ENCODE measurements at places on chromosomes 13 and 19.

GRCh38 chr13:66405908-66406802, 824.0 kb downstream of the PCDH9 start:
- H3K27me3 ChIP-seq: no peaks in the 10 kb centered on the region
- DNase-seq: no peak
- no peaks in the 10 kb centered on the region for H3K36me3 ChIP-seq
- H3K27ac ChIP-seq: no peak overlapping the region

DNA sequence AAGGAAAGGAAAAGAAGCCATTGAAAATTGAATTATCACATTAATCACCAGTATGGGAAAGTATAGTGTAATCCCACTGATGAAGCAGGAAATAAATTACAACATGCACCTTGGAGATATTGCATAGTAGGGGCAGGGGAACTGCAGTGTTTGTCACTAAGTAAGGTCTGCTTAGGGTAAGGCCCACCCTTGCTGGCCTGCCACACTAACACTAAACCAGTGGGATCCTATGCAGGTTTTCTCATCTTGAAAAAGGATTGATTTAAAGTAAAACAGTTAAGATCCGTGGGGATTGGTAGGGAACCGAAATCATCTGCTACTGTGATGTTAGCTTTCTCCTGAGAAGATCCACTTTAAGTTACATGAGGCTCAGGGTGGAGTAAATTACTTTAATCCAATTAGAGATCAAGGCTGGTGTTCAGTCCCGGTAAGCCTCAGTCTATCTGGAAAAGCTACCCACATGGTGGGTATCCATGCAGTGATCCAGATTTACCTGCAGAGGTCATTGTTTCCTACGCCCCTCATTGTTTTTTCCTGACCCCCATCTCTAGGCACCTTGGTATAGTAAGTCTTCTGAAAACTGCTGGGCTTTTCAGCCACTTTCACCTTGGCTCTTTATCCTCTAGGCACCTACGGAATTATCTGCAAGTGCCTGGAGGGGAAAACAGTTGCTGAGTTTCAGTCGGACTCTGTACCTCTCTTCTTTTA, 1014.9 kb upstream of the ATXN8OS start:
- H3K4me3 ChIP-seq: no peak overlapping the region
- no peaks in the 10 kb centered on the region for H3K36me3 ChIP-seq
- H3K4me1 ChIP-seq: no peaks in the 10 kb centered on the region
- DNase-seq: no peak
- H3K27ac ChIP-seq: no peak overlapping the region
- H3K27me3 ChIP-seq: no peaks in the 10 kb centered on the region

- H3K4me3 ChIP-seq: no peak overlapping the region
- no peaks in the 10 kb centered on the region for H3K36me3 ChIP-seq
- H3K4me1 ChIP-seq: no peaks in the 10 kb centered on the region
- DNase-seq: no peak
Observed at GRCh38 chr19:13128583-13128982, 10.5 kb downstream of the NACC1 start.

- H3K27me3 ChIP-seq: no peaks in the 10 kb centered on the region
- peaks cover 32% of the 10 kb centered on the region for H3K36me3 ChIP-seq
- H3K4me1 ChIP-seq: no peaks in the 10 kb centered on the region
- no peak overlapping the region for H3K4me3 ChIP-seq
- H3K27ac ChIP-seq: no peak overlapping the region
- DNase-seq: no peak
Observed at GRCh38 chr19:53357821-53358581, 7.5 kb upstream of the ZNF525 start.

DNA sequence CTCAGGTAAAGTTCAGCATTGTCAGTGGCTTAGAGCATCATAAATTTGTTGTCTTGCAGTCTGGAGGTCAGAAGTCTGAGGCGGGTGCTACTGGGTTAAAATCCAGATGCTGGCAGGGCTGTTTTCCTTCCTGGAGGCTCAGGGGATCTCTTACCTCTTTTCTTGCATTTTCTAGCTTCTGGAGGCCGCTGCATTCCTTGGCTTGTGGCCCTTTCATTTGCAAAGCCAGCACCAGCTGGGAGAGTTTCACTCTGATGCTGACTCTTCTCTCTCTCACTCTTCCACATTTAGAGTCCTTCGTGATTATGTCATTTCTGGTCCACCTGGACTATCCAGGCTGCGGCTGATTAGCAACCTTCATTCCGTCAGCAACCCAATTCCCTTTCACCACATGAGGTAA, 38.1 kb upstream of the SLC10A2 start:
- H3K4me1 ChIP-seq: no peaks in the 10 kb centered on the region
- H3K4me3 ChIP-seq: no peak overlapping the region
- H3K27me3 ChIP-seq: no peaks in the 10 kb centered on the region
- no peak for DNase-seq
- H3K27ac ChIP-seq: no peak overlapping the region
- no peaks in the 10 kb centered on the region for H3K36me3 ChIP-seq

DNA sequence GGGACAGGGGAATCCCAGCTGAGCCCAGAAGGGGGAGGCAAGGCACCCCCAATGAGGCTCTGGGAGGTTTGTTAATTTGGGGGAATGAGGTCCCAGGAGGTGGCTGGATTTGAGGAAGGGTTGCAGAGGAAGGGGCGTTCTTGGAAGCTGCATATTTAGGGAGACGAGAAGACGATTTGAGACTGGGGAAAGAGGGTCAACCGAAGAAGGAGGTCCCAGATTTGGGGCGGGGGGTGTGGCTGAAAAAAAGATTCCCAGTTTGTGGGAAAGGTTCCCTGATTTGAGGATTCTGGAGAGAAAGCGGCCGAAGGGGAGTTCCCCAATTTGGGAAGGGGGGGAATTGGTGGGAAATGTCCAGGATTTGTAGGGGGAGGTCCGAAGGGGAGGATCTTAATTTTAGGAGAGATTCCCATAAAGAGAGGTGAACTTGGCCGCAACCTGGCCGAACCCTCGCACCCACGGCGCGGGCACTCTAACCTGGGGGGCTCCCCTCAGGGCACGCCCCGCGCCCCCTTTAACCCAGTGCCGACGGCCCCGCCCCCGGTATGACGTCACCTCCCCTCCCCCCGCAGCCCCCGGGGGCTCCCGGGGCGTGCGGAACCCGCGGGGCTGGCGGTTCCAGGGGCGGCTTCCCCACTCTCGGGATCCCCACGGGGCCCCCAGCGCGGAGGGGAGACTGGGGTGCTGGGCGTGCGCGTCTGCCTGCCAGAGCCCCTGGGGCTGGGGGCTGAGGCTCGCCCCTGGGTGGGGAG, 1.2 kb downstream of the PTPRS start:
- peaks cover 64% of the 10 kb centered on the region for H3K27me3 ChIP-seq
- peak overlapping the region; percentile 63 for H3K4me3 ChIP-seq
- peaks cover 15% of the 10 kb centered on the region for H3K4me1 ChIP-seq
- no peaks in the 10 kb centered on the region for H3K36me3 ChIP-seq
- H3K27ac ChIP-seq: no peak overlapping the region

GRCh38 chr19:15563325-15563794, 51.7 kb upstream of the CYP4F8 start:
- no peaks in the 10 kb centered on the region for H3K36me3 ChIP-seq
- H3K27me3 ChIP-seq: no peaks in the 10 kb centered on the region
- H3K4me1 ChIP-seq: peaks cover 7% of the 10 kb centered on the region

DNA sequence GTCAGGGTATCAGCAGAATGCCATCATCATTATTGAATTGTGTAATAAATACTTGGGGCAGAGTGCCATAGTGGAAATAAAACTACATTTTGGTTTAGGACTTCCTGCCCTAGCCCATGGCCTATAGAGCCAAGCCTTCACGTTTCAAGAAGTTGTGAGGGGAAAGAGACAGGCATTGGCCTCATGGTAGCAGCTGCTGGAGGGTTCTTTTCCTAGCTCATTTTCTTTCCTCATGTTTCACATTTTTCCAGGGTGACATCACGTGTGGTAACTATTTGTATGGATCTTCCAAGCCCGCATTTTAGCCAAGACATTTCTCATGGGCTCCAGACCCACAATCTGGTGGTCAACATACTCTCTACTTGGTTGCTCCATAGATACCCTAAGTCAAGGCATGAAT, 80.4 kb downstream of the LRCH1 start:
- no peaks in the 10 kb centered on the region for H3K27me3 ChIP-seq
- H3K36me3 ChIP-seq: no peaks in the 10 kb centered on the region
- H3K4me1 ChIP-seq: peaks cover 24% of the 10 kb centered on the region
- no peak overlapping the region for H3K4me3 ChIP-seq
- no peak for DNase-seq
- H3K27ac ChIP-seq: peak overlapping the region; percentile 16

- H3K27me3 ChIP-seq: no peaks in the 10 kb centered on the region
- H3K36me3 ChIP-seq: no peaks in the 10 kb centered on the region
- DNase-seq: no peak
- no peak overlapping the region for H3K27ac ChIP-seq
- H3K4me3 ChIP-seq: no peak overlapping the region
Observed at GRCh38 chr13:106110241-106110855, 425.1 kb downstream of the EFNB2 start.

DNA sequence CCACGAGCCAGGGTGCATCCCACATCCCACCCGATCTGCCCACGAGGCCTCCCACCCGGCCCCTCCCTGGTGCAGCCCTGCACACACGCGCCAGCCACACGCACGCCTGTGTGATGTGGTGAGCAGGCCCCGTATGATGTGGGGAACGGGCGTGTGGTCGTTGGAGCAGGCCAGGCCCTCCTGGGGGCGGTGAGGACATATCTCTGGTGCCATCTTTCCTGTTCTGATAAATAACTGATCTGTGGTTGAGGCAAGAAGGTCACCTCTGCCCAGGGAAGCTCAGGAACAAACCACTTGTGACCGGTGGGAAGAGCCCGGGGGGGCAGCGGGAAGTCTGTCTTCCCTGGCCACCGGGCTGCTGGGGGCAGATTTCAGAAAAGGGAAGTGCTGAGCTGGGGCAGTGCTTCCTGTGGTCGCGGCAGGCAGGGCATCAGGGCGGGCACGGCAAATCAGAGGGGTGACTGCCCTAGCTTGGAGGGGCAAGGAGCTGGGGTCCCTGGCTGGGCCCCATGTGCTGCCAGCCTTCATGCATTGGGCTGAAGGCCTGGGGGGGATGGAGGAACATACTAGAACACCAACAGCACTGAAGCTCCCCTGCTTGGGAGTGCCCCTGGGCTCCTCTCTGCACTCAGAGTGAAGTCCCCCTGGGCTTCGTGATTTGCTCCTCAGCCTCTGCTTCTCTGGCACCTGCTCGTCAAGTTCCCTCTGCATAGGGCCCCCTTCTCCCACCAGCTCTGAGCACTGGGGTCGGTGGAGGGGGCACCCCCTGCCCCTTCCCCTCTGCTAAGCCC, 35.2 kb upstream of the SLC7A10 start:
- peak; percentile 22 for DNase-seq
- H3K27ac ChIP-seq: no peak overlapping the region
- no peak overlapping the region for H3K4me3 ChIP-seq
- no peaks in the 10 kb centered on the region for H3K4me1 ChIP-seq
- no peaks in the 10 kb centered on the region for H3K27me3 ChIP-seq

DNA sequence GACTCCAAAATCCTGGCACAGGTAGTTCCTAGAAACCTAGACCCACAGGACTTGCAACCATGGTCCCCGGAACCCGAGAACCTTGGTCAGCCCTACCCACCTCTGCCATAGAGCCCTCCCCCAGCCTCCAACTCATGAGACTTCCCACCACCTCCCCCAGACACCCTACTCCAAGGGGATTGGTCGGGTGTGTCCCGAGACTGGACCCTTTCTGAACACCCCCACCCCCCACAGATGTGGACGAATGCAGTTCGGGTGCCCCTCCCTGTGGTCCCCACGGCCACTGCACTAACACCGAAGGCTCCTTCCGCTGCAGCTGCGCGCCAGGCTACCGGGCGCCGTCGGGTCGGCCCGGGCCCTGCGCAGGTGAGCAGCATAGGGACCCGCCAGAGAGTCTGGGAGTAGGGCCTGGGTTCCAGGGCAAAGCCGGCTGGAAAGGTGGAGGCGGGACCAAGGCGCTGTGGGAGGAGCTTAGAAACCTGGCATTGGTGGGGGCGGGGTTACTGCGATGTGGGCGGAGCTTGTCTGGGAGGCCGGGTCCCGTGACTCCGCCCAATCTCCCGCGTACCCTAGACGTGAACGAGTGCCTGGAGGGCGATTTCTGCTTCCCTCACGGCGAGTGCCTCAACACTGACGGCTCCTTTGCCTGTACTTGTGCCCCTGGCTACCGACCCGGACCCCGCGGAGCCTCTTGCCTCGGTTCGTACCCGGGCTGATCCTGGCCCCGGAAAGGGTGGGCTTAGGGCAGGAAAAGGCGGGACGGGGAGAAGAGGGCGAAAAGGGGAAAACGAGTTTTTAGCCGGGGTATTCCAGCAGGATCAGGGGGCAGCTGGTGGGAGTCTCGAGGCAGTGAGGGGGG, 11.9 kb downstream of the LTBP4 start:
- no peaks in the 10 kb centered on the region for H3K36me3 ChIP-seq
- no peaks in the 10 kb centered on the region for H3K27me3 ChIP-seq
- DNase-seq: peak; percentile 57
- peak overlapping the region; percentile 91 for H3K27ac ChIP-seq

- H3K36me3 ChIP-seq: no peaks in the 10 kb centered on the region
- no peaks in the 10 kb centered on the region for H3K27me3 ChIP-seq
- no peaks in the 10 kb centered on the region for H3K4me1 ChIP-seq
- H3K27ac ChIP-seq: no peak overlapping the region
- no peak overlapping the region for H3K4me3 ChIP-seq
Observed at GRCh38 chr13:38656699-38657098, 30.2 kb upstream of the FREM2 start.

GRCh38 chr13:94325650-94326049, 153.8 kb downstream of the DCT start:
- no peaks in the 10 kb centered on the region for H3K27me3 ChIP-seq
- H3K4me3 ChIP-seq: no peak overlapping the region
- no peaks in the 10 kb centered on the region for H3K36me3 ChIP-seq
- H3K27ac ChIP-seq: no peak overlapping the region
- no peak for DNase-seq

DNA sequence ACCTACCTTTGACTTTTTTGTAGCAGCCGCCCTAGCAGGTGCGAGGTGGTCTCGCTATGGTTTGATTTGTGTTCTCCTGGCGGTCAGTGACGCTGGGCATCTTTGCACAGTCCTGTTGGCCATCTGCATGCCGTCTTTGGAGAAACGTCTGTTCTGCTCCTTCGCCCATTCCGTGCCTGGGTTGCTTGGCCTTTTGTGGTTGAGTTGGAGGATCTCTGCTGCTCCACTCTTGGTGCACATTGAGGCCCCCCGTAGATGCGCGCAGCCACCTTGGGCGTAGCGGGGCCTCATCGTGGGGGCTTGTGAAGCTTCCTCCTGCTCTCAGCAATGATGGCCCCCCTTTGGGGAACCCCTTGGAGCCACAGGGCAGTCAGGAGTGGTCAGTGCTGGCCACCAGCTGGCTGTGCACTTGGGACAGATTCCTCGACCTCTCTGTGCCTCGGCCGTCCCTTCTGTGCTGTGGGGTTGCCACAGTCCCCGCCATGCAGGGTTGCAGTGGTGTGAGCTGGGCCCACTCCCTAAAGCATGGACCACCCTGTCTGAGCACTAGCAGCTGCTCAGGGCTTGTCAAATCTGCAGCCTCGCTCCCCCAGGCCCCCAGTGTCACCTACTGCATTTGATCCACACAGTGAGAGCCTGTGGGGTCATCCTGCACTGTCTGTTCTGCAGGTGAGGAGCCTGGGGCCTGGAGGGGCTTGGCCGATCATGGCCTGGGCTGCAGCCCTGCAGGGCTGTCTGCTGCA, 170.8 kb downstream of the KDM4B start:
- DNase-seq: no peak
- H3K36me3 ChIP-seq: peaks cover 100% of the 10 kb centered on the region
- no peak overlapping the region for H3K4me3 ChIP-seq

- H3K27me3 ChIP-seq: no peaks in the 10 kb centered on the region
- DNase-seq: no peak
- H3K4me3 ChIP-seq: no peak overlapping the region
- H3K4me1 ChIP-seq: no peaks in the 10 kb centered on the region
- H3K27ac ChIP-seq: no peak overlapping the region
Observed at GRCh38 chr13:97873398-97873797, 80.1 kb upstream of the IPO5 start.
